ENCODE measurements at places on chromosomes 13 and 19.
A peak's percentile ranks its signal among the peaks of the same experiment; 100 is the strongest.

GRCh38 chr19:11480715-11481533, at the start of gene ELAVL3:
Gene ELAVL3 (minus strand): TSS chr19:11481046. CDS start chr19:11480608, 438 bp downstream.
- peak; percentile 76 for DNase-seq

GRCh38 chr13:46202966-46203365, 8.8 kb upstream of the LRRC63 start:
- DNase-seq = no peak

DNA sequence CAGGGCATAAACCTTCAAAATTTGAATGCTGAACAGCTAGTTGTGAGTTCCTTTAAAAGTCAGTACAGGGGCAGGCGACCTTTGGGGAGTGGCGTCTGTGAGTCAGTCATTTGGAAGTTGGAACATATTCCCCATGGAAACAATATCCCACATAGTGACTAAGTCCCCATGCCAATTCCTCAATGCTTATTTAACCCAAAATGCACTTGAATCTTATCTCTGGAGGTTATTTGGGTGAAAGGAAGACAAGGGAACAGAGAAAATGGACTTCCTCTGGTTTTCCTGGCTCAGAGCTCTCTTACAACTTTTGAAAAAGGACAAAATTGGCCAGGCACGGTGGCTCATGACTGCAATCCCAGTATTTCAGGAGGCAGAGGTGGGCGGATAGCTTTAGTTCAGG, 479.2 kb upstream of the NBEA start:
- DNase-seq = no peak

DNA sequence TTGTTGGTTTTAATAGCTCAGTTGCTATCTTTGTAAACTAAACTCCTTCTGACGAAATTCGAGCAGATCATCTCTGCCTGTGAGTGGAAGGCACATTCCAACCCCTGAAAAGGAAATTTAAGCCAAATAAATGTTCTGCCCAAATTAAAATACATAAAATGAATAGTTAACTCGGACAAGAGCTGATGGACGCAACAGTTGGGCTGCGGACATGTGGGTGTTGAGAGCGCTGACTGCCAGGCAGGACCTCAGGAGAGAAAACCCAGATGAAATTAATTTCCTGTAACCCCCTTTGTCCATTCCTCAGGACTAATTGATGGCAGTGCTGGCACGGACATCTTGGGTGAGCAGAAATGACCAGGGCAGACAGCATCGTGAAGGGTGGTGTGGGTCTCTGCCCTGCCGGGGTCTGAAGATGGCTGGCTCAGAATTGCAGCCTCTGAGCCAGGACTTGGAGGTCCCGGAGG, 86.5 kb downstream of the TSHZ3 start:
- no peak for DNase-seq

- DNase-seq = peak; percentile 99
Observed at GRCh38 chr19:7862413-7862951, 11.7 kb downstream of the PRR36 start.

- no peak for DNase-seq
Observed at GRCh38 chr13:32142956-32143375, 111.4 kb downstream of the FRY start.

- DNase-seq = no peak
Observed at GRCh38 chr13:99383946-99384345, 76.7 kb upstream of the GPR183 start.

- DNase-seq = no peak
Observed at GRCh38 chr19:55426042-55426441, 17.1 kb downstream of the SHISA7 start.

GRCh38 chr19:53867225-53868090, at the start of gene MYADM:
Gene MYADM (plus strand): TSS chr19:53867883. CDS start chr19:53873530, 5,647 bp downstream.
- DNase-seq = peak; percentile 100

DNA sequence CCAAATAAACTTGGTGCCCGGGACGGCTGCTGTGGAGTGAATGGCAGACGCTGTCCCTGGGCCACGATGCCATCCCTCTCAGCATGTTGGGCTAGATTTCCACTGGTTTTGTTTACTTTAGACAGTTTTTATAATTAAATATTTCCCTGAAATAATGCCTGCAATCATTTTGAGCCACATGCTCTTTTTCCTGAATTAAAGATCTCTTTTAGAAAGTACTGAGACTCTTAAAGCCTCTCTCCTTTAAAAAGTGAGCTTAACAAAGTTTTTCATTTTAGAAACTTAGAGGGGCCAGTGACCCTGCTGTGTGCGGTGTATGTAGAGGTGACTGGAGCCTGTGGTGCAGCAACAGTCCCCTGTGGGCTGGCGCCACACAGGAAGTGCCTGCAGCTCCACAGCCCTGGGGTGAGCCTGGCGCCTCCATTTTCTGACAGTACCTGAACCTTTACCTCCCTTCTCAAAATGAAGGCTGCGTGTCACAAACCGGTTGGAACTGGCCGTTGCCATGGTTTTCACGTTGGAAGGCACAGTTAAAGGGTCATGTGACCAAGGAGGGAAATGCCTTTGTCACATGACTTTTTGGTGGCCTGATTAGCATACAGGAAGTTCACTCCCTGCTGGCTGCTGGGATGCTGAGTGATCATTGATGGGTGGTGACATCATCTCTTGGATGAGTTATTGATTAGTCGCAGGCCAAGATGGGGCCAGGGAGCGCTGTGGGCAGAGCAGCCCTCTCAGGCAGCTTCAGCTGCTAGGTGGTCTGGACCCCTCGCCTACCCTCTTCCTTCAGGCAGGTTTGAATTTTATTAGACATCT, 26.3 kb downstream of the TSSK6 start:
- DNase-seq = peak; percentile 87

DNA sequence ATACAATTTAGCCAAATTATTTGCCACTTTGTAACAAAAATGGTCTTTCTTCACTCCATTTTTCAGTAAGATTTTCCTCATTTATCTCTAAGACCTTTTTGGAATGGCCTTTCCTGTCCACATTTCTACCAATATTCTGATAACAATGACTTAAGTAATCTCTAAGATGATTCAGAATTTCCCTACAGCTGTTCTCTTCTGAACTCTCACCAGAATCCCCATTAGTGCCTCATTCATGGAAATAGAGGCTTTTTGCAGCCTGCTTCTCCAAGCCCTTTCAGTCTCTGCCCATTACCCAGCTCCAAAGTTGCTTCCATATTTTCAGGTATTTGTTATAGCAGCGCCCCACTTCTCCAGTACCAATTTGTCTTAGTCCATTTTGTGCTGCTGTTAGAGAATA, 867.0 kb downstream of the GPC5 start:
- no peak for DNase-seq

GRCh38 chr19:55085923-55086715, 10.4 kb downstream of the EPS8L1 start:
- DNase-seq = no peak

- DNase-seq = no peak
Observed at GRCh38 chr19:8233370-8233769, 24.2 kb downstream of the CERS4 start.

DNA sequence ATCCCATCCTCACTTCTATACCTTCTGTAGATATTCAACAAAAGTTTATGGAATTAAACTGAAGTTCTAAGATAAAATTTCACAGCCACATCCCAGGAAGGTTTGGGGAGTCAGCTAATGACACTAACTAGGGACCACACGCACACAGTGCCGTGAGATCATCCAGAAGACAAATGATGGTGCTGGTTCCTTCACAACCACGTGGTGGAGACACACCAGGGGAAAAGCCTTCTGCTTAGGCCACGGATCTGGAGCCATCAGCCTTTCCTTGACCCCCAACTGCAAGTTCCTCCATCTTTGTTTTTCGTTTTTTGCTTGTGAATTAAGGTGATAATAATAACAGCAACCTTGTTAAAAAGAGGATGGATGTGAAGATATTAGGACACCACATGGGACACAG, 241.6 kb upstream of the MAB21L1 start:
- no peak for DNase-seq

GRCh38 chr19:574658-575526, 2.5 kb downstream of the BSG start:
- no peak for DNase-seq

GRCh38 chr13:30443957-30444404, 21.7 kb downstream of the UBE2L5 start:
- DNase-seq = no peak

DNA sequence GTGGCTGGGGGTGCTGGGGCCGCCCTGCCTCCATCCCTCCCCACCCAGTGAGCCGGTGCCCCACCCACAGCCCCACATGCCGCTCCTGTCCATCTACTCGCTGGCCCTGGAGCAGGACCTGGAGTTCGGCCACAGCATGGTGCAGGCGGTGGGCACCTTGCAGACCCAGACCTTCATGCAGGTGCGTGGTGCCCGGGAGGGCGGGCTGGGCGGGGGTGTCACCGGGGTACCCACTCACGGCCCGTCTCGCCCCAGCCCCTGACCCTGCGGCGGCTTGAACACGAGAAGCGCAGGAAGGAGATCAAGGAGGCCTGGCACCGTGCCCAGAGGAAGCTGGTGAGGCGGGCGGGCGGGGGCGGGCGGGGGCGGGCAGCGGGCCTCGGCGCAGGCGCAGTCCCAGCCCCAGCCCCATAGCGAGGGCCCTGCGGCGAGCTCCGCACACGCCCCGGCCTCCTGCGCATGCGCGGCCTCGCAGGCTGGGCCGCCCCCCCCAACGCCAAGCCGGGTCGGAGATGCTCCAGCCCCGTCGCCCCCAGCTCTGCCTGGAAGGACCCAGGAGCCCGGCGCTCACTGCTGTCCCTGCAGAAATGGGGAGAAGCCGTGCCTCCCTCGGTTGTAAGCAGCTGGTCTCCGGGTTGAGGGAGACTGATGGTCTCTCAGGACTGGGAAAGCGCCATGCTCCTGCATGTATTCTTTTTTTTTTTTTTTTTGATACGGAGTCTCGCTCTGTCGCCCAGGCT, 7.7 kb downstream of the ARHGAP45 start:
- DNase-seq = no peak

GRCh38 chr19:4909156-4909896, at the start of gene UHRF1:
Gene UHRF1 (plus strand): TSS chr19:4909501. CDS start chr19:4910886, 1,385 bp downstream.
- peak; percentile 54 for DNase-seq

- no peak for DNase-seq
Observed at GRCh38 chr13:112881656-112882554, 87.1 kb upstream of the MCF2L start.

DNA sequence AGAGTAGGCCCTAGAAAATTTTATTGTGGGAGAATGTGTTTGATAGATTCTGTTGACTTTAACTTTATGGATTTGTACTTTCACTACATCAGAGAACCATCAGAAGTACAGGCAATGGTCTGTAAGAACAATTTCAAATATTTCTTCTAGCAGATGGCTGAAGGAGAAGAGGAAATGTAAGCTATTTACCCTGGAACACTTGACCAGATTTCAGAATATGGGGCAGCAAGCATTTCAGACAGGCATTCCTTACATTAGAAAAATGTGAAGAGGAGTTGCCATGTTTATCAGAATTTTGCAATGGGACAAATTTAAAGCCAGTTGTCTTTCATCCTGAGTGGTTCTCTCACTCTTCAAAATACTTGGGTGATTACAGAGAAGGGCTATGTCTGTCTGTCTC, 7.5 kb downstream of the FRY start:
- no peak for DNase-seq

DNA sequence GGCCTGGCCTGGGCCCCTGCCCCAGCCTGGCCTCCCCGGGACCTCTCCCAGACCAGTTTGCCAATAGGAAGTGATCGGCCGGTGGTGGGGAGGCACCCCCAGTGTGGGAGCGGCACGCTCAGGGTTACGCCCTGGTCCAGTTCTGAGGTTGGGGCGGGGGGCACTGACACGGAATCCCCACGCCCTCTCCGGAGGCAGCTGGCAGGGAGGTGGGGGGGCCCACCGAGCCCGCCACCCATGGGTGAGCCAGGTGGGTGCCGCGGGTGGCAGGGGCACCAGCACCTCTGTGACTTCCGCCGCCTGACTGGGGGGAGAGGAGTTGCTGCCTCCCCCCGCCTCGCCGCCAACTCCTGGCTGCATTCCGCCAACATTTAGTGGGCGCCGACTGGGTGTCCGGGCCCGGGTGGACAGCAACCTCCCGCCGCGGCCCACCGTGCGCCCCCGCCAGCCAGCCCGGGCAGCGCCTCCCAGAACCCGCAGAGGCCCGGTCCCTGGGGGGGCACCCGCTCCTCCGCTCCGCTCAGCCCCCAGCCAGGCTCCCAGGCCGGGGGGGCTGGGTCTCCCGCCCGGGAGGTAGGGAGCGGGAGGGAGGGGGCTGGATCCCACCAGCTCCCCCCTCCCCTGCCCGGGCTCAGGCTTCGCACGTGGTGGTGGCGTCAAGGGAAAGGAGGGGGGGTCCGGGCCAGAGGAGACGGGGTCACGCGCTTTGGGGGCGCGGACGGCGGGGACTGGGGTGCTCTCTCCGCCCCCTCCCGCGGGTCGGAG, 2.0 kb downstream of the ZBTB7A start:
- DNase-seq = no peak

- DNase-seq = no peak
Observed at GRCh38 chr19:19606021-19606420, 12.5 kb downstream of the PBX4 start.

GRCh38 chr19:608155-609003, 18.7 kb downstream of the HCN2 start:
- DNase-seq = no peak

DNA sequence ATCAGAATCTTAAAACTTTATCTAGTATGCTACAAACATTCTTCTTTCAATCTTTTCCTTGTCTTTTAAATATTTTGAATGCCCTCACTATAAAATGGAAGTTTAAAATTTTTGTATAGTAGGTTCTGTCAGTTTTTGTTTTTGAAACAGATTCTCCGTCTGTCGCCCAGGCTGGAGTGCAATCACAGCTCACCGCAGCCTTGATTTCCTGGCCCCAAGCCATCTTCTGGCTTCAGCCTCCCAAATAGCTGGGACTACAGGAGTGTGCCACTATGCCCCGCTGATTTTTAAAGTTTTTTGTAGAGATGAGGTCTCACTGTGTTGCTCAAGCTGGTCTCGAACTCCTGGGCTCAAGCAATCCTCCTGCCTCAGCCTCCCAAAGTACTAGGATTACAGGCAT, 20.7 kb downstream of the PHF11 start:
- DNase-seq = no peak

DNA sequence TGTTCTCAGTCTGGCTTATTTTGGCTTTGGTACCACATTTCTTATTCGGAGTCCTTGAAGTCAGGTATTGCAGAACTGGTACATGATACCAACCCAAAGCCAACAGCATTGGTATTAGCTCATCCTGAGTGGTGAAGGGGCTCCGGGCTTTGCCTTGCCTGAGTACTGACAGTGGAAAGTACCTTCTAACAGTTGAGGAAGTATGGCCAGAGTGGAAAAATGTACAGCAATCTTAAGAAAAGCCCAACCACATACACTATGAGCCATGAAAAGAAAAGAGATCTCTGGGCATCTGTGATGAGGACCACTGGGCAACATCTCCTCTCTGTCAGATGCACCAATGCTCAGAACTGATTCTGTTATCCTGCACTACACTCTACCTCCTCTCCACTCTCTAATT, 8.3 kb downstream of the LCP1 start:
- no peak for DNase-seq

DNA sequence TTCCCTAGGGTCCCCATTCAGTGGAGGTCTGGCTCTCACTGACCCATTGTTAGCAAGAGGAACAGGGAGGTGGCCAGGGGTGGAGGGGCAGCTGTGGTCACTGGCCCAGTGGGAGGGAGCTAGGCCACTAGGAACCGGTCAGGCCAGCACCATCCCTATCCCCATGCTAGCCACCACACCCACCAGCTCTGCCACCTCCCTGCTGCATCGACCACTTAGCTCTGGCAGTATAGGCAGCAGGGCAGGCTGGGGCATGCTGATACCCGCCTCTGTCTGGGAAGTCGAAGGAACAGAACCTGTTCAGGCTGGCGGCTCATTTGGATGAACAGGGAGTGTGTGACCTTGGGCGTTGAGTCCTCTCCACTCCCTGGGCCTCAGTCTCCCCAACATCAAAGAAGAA, 4.7 kb downstream of the PPP1R13L start:
- no peak for DNase-seq

GRCh38 chr19:928471-929202, 2.8 kb downstream of the ARID3A start:
- DNase-seq = no peak

Data from H1 (cell line).